ENCODE measurements at places on chromosomes 1 and 21.

DNA sequence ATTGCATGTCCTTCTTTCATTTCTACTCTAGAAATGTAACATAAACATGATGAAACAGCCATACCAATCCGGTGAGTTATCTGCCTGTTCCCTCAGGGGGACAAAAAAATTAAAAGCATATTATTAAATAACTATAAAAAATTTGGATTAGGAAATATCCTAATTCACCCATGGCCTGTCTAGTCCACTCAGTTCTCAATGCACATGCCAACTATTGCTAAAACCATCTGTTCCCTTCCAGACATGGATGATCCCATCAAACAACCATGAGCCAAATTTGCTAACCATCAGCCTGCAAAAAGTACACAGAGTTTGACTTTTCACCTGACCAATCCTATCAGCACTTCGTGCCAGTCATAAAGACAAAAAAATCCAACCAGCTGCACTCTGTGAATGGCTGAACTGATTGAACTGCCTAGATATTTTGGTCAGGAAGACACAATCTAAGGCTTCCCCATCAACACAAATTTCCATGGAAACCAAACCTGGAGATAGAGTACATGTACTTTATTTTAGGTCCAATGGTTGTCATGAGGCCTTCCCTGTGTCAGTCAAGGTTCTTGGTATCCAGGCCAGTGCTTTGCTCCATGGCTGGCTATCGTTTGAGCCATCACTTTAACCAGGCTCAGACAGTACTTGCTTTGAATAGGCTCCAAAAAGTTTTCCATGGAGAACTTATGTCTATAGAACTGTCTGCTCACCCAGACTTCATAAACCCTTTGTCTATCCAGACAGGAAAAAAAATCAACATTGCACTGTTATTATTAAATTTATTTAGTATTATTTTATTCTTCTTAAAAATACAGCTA is 570.8 kb downstream of the LTN1 start:
- no peak for DNase-seq

DNA sequence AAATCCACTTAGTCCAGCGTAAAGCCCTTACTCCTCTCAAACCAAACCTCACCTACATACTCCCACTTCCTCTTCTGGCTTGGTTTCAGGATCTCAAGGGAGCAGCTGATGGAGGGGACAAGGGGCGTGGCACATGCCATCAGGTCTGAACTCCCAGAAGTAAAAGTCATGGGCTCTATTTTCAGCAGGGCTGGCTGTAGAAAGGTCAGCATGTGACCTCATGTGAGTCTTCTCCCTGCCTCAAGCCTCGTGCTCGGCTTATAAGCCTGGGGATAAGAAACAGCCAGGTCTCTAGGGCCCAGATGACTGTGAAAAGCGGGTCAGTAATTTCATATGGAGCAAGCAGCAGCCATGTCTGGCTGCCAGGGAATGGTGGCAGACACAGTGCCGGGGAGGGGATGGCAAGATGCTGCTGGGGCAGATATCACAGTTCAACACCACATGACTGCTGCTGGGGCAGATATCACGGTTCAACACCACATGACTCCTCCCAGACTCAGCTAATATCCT is 227.9 kb downstream of the KCNH1 start:
- DNase-seq = no peak

- no peak for DNase-seq
These were observed 48.4 kb upstream of the LRRC3 start for GRCh38 chr21:44406953-44407352.

GRCh38 chr1:48266576-48266975 is 44.1 kb downstream of the SLC5A9 start:
- no peak for DNase-seq

GRCh38 chr21:45393833-45394638 is 10.9 kb upstream of the COL18A1 start:
- DNase-seq = no peak

All from T-helper 22 cell (primary cell).